ENCODE measurements at places on chromosomes 16 and 17. TPM values are rescaled to one million over a fixed set of nuclear protein-coding genes. Genes with fewer than 3 reads are reported as not detected.

DNA sequence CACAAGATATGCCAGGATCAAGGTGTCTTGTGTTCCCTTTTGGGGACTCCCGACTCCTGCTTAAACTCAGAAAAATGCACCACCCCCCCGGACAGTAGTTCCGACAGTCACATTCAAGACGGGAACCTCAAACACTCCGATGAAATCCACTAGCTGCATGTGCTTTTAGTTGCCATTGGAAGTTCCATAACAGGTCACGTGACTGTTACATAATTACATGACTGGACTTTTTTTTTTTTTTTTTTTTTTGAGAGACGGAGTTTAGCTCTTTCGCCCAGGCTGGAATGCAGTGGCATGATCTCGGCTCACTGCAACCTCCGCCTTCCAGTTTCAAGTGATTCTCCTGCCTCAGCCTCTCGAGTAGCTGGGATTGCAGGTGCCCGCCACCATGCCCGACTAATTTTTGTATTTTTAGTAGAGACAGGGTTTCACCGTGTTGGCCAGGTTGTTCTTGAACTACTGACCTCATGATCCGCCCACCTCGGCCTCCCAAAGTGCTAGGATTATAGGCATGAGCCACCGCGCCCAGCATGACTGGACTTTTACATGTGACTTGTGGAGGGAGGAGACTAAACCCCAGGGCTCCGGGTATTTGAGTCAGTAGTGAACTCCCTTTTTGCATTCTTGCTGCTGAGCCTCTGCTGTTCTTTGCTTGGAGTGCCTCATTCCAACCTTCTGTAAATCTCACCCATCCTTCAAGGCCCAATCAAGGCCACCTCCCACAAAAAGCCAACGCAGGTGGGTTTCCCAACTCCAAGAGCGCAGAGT is 1.6 kb downstream of the SIRT7 start:
- peaks cover 21% of the 10 kb centered on the region for H3K36me3 ChIP-seq
- no peaks in the 10 kb centered on the region for H3K27me3 ChIP-seq
- H3K27ac ChIP-seq = no peak overlapping the region
- DNase-seq = no peak

DNA sequence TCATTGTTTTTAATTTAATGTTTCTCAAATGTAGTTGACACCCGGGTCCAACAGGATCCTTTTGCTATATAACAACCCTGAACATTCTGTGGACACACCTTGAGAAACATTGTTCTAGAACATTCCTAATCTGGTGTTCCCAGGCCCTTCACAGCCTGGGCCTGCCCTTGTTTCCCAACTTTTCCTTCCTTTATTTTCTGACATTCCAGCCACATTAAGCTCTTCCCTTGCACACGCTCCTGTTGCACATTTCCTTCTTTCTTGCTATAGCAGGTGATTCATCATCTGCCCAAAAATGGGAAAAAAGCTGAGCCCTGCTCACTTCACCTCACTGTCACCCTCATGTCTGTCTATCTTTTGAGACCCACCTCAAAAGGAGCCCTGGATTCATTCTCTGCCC is 67.9 kb upstream of the MARCHF10 start:
- no peaks in the 10 kb centered on the region for H3K36me3 ChIP-seq
- no peak overlapping the region for H3K27ac ChIP-seq
- no peak overlapping the region for H3K4me3 ChIP-seq
- no peak for DNase-seq
- H3K4me1 ChIP-seq = no peaks in the 10 kb centered on the region
- no peaks in the 10 kb centered on the region for H3K27me3 ChIP-seq

DNA sequence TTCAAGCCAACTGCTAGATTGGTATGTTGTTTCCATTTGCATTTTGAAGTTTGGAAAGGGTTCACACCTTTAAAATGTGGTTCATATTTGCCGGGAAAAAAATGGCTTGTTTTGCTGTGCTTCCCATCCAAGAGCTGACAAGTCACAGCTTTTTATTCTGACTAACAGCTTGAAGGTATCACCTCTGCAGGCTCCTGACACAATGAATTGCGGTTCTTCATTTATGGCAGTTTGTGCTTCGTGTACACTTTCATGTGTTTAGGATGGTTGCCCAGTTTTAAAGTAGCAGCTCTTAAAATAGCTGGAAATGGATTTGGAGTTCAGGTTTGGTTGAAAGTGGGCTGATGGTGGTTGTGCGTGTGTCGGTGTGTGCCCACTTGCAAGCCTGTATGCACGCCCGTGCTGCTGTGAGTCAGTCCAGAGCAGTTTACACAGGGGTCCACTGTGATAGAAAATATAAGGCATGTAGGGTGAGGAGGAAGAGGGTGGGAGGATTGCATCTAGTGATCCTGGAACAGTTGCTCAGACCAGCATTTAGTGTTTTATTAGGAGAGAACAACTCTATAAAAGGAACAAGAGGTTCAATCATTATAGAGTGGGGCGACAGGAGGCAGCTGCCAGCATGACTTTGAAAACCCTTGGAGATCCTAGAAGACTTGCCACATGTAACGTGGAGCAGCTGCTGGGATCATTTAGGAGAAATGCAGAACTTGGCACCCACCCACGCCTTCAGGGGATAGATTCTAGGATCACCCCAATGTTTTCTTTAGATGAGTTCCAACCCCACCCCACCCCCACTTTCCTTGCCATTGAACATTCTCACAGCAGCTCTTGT is 108.0 kb upstream of the TBX2 start:
- H3K27ac ChIP-seq = no peak overlapping the region
- H3K4me1 ChIP-seq = peaks cover under 1% of the 10 kb centered on the region
- DNase-seq = no peak
- no peaks in the 10 kb centered on the region for H3K27me3 ChIP-seq

- no peaks in the 10 kb centered on the region for H3K4me1 ChIP-seq
- H3K27ac ChIP-seq = no peak overlapping the region
- no peaks in the 10 kb centered on the region for H3K36me3 ChIP-seq
- H3K27me3 ChIP-seq = no peaks in the 10 kb centered on the region
- DNase-seq = no peak
- H3K4me3 ChIP-seq = no peak overlapping the region
These were observed 26.3 kb downstream of the ZZEF1 start for GRCh38 chr17:4116516-4116915.

- H3K4me1 ChIP-seq = peaks cover 52% of the 10 kb centered on the region
- H3K4me3 ChIP-seq = peak overlapping the region; percentile 29
- no peaks in the 10 kb centered on the region for H3K27me3 ChIP-seq
- H3K27ac ChIP-seq = no peak overlapping the region
These were observed 1.3 kb upstream of the PRRT2 start for GRCh38 chr16:29810699-29811169.

- no peak for DNase-seq
- no peak overlapping the region for H3K27ac ChIP-seq
- H3K4me1 ChIP-seq = peaks cover 26% of the 10 kb centered on the region
- peak overlapping the region; percentile 63 for H3K4me3 ChIP-seq
- no peaks in the 10 kb centered on the region for H3K36me3 ChIP-seq
These were observed 554 bp downstream of the MTSS2 start for GRCh38 chr16:70685061-70685937.

Gene DNAI2
- total RNA-seq = not detected

Gene ARHGDIG
- 1.2 TPM for total RNA-seq

Gene TBC1D3D
- 2.1 TPM for total RNA-seq

Gene ABCA8
- total RNA-seq = not detected

Gene CCL16
- total RNA-seq = not detected

Measured in H1 (cell line).